ENCODE measurements at places on chromosomes 16 and 17. TPM values are rescaled to one million over a fixed set of nuclear protein-coding genes. Genes with fewer than 3 reads are reported as not detected.

The CX3CL1 gene
- 1.2 TPM for total RNA-seq

The SDR42E2 gene
- total RNA-seq, result not detected

The ASPHD1 gene
- not detected for total RNA-seq

The EME1 gene
- total RNA-seq, result not detected

The ZFHX3 gene
- 26.7 TPM for total RNA-seq

The CDRT15L2 gene
- 5.5 TPM for total RNA-seq

The DNAAF1 gene
- 1.7 TPM for total RNA-seq

The SLC13A2 gene
- total RNA-seq, result 0.72 TPM

The MYH2 gene
- total RNA-seq, result 0.72 TPM

The SLC9A5 gene
- total RNA-seq, result 1.2 TPM

The MT1G gene
- not detected for total RNA-seq

The CACNA1G gene
- total RNA-seq, result 1.9 TPM
